Stimulated activated CD4-positive, alpha-beta T cell treated with anti-CD3 and anti-CD28 coated beads, TNF-alpha, amount 100 ng/mL, for 24 hours (primary cell): ENCODE measurements at places on chromosomes 1 and 21.

DNA sequence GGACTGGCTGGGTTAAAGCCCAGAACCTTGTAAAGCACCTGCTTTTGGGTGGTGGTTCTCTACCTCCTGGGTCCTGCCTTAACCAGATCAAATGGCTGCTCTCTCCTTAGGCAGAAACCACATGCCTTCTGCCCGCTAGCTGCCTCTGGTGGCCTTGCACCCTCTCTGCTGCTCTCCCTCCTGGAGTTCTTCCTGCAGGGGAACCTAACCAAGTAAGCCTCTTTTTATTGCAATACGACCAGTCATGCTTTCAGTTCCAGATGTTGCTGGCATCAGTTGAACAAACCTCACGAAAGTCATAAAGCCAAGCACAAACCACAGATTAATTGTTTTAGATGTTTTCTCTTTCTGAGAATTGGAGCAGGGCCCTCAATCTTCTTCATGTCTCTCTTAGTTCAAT is 118.9 kb downstream of the GDAP2 start:
- no peak for DNase-seq

GRCh38 chr1:2861988-2862813 is 60.7 kb upstream of the TTC34 start:
- DNase-seq: no peak

DNA sequence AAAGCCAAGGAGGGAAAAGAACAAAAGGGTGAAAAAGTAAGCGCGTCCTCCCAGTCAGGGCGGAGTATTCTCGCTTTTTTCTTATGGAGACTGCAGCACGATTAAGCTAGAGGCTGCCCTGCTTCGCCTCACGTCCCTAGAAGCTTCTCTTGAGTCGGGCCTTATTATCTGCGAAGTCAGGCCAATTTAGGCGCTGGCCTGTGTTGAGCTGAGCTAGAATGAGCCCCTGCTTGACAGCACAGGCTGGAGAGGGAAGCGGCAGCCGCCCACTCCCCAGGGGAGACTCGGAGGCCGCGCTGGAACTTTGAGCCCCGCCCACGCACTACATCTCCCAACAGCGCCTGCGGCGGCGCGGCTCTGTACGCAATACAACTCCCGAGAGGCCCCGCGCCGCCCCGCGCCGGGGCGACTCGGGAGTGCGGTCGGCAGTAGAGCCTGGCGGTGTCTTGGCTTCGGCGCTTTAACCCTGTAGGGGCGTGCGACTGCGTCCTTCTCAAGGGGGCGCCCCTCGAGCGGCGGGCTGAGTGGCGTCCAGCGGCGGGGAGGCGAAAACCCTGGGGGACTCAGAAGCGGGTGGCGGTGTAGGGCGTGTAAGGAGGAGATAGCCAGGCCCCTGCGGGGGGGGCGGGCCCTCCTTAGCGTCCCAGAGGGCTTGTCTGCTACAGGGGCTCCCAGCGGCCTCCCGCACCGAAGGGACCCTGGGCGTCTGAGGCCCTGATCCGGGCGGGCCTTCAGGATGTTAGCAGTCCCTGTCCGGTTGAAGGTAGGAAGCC is 888 bp downstream of the ZNF436 start:
- peak; percentile 78 for DNase-seq

- no peak for DNase-seq
Measured at GRCh38 chr1:32870615-32871363, at the start of gene FNDC5. FNDC5 (minus strand) TSS chr1:32870912.

DNA sequence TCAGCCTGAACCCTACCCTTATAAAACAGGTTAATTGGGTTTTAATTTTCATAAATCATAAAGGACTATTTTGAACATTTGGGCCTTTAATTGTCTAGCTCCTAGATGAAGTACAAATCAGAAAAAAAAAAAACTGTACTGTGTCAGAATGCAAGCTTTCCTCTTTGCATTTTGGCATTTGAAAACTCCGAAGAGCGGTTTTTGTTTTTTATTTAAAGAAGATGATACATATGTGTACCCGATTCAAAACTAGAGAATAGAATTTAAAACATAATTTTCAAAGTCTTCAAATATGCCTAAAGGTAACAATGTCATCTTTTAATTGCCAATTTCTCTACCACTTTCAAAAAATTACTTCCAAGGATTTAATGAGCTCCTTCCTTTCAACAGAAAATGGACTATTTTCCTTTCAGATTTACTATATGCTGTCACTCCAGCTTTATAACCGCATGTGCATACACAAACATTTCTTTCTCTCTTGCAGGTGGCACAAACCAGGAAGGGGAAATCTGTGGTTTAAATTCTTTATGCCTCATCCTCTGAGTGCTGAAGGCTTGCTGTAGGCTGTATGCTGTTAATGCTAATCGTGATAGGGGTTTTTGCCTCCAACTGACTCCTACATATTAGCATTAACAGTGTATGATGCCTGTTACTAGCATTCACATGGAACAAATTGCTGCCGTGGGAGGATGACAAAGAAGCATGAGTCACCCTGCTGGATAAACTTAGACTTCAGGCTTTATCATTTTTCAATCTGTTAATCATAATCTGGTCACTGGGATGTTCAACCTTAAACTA is 33.7 kb downstream of the MRPL39 start:
- peak; percentile 71 for DNase-seq

DNA sequence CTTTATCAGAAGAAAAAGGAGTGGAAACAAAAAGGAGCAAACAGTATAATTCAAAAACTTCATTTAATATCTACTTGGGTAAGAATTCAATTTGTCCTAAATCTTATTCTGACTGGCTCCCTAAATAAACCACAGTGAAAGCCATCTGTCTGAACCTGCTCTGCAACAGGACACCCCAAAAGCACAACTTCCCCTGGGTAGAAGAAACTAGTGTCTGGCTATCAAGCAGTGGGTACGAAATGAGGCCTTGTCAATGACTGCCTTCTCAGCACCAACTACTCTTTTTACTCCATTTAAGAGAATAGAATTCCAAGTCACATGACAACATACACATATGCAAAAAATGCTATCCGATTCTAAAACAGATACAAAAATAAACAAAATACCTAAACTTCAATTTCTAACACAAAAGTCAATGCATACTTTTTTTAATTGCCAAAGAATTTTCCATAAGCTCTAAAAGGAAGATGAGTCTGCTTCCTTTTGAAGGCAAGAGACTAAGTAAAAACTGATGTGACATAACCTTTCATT is 206.8 kb downstream of the SLC45A1 start:
- DNase-seq: no peak

DNA sequence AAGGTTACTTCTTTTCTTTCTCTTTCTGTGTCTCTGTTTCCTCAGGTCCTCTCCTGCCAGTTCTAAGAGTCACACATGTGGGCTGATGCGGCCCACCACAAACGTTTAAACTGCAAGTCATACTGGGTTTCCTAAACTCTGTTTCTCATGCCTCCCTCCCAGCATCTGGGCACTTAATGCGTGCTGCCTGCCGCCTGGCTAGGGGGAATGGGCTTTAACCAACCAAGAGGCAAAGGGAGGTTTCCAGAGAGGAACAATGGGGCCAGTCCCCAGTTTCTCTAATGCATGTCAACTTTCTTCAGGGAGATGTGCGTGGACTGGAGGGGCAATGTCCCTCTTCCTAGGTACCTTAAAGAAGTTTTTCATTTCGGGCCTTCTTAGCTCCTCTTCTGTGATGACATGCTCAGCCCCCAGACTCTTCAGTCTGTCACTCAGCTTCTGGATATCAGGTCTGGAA is 19.9 kb upstream of the SRSF4 start:
- DNase-seq: no peak

DNA sequence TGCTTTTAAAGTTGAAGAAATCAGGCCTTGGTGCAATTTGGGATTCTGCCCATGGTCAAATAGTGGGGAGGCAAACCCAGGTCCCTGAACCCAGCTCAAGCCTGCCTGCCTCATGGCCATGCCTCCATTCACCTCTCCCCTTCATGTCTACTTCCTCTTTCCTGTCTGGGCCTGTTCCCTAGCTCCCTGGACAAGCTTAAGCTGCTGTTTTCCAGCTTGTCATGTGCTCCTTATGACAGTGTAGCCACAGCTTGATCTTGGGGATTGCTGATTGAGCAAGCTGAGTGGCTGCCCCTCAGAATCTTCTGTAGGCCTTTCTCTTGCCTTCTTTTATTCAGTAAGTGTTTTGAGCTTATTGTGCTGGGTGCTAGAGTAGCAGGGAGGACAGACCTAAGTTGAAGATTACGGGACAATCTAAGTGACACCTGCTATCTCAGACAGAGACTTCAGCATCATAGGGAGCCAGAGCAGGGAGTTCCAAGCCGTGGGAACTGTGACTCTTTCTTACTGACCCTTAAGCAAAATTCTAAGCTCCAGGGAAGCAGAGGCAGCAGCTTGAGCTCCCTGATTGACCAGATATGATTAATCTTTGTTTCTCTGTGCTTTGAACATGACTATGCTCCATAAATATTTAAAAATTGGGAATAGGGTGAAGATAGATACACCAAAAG is 520 bp upstream of the MR1 start:
- DNase-seq: no peak

- no peak for DNase-seq
Measured at GRCh38 chr1:47662068-47662467, 224.2 kb downstream of the FOXD2 start.

- DNase-seq: no peak
Measured at GRCh38 chr1:36087233-36088123, 1.2 kb upstream of the ADPRS start.

- no peak for DNase-seq
Measured at GRCh38 chr1:178871551-178872320, 859 bp upstream of the ANGPTL1 start.

GRCh38 chr1:113747376-113747775 is 11.9 kb downstream of the PHTF1 start:
- DNase-seq: no peak

- DNase-seq: no peak
Measured at GRCh38 chr1:58803858-58804257, 20.0 kb upstream of the JUN start.

GRCh38 chr1:84686223-84686622 is 4.0 kb downstream of the SSX2IP start:
- no peak for DNase-seq

- DNase-seq: no peak
Measured at GRCh38 chr21:15795533-15795932, 65.8 kb downstream of the USP25 start.

DNA sequence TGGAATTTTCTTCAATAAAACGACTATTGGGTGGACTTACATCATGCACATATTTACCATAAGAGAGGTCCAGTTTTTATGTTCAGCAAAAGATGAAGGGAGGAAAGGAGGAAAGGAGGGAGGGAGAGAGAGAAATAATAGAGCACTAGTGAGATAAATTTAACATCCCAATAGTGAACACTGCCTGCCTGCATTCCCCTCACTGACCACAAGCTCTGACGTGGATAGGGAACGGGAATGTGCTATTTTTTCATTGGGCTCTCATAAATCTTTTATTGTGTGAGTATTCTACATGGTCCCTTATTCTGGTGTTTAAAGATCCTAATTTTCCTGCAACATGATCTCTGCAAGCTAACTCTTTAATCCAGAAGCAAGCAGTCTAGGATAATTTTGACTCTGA is 82.1 kb downstream of the TTC3 start:
- DNase-seq: no peak
